NCI-H2029 treated with DMSO at 0.1 percent for 48 hours (cell line): ENCODE measurements at places on chromosomes 12 and 14.
A peak's percentile ranks its signal among the peaks of the same experiment; 100 is the strongest.

DNA sequence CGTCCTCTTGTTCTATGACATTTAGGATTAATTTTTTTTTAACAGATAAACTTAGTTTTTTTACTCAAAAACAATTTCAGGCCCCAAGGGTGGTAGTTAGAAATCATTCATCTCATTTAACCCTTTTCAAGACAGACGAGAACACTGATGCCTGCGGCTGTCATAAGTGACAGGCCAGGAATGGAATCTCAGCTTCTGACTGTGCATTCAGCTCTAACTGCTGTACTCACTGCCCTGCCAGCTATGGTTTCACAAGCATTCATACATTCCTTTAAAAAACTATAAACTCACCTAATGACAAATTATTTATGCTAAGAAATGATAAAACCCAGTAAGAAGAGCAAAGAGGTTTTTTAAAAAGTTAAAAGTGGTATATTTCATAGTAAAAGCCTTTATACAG, 8.8 kb downstream of the DENND5B start:
- no peak for DNase-seq

- DNase-seq = peak; percentile 58
Observed at GRCh38 chr12:124397807-124398577, 103.1 kb downstream of the RFLNA start.

DNA sequence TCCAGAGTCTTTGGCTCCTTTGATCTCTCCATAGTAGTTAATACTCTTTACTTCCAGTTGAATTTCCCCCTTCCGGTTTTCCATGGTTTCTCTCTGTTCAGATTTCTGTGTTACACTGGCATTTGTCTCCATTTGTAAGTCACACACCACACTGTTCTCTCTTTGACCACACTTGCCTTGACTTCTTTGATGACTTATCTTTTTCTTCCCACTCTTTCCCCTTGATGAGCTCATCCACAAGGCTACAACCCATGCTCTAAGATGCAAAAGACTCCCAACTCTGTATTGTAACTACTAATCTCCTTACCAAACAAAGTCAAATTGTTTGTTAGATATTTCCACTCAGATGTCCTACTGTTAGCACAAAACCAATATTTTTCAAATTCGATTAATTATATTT, 242.7 kb upstream of the E2F7 start:
- DNase-seq = no peak

GRCh38 chr12:110794623-110795280, 52.0 kb upstream of the CCDC63 start:
- no peak for DNase-seq

GRCh38 chr14:102833341-102833740, 56.1 kb downstream of the TRAF3 start:
- no peak for DNase-seq

DNA sequence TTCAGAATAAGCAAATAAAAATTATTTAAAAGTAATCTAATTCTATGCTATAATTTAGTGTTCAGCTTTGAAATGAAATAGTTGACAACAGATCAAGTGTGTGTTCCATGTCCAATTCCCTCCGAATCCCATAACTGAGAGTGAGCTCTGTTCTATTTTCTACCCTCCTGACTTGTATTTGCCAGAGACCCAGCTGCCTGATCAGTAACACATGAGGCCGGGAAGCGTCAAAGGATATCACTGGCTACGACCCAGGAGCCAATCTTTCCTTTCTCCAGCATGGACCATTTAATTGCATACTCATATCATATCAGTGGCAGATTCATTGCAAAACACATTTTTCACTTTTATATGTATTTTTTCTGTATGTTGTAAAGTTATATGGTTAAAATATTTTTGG, 108.8 kb upstream of the TSPAN8 start:
- no peak for DNase-seq

GRCh38 chr14:67583711-67584644, 16.1 kb downstream of the PIGH start:
- no peak for DNase-seq

GRCh38 chr14:28761438-28762291, 4.9 kb upstream of the FOXG1 start:
- no peak for DNase-seq

- DNase-seq = no peak
Observed at GRCh38 chr14:63752449-63753169, 24.7 kb upstream of the SGPP1 start.

DNA sequence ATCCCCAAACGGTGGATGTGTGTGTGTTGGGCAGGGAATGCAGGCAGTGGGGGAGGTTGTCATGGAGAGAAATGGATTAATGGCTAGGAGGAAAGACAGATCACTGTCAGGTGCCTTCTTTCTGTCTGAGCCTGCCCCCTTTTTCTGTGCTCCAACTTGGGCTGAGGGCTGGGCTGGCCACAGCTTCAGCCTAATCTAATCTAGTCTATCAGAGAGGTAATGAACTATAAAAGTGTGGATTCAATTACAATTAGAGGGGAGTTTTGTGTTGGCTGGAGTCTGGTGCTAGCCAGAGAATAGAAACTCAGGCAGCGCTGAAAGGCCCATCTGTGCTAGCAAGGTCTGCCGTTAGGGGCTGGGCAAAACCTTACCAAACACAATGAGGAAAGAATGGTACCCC, 41.2 kb downstream of the NEUROD4 start:
- DNase-seq = no peak

DNA sequence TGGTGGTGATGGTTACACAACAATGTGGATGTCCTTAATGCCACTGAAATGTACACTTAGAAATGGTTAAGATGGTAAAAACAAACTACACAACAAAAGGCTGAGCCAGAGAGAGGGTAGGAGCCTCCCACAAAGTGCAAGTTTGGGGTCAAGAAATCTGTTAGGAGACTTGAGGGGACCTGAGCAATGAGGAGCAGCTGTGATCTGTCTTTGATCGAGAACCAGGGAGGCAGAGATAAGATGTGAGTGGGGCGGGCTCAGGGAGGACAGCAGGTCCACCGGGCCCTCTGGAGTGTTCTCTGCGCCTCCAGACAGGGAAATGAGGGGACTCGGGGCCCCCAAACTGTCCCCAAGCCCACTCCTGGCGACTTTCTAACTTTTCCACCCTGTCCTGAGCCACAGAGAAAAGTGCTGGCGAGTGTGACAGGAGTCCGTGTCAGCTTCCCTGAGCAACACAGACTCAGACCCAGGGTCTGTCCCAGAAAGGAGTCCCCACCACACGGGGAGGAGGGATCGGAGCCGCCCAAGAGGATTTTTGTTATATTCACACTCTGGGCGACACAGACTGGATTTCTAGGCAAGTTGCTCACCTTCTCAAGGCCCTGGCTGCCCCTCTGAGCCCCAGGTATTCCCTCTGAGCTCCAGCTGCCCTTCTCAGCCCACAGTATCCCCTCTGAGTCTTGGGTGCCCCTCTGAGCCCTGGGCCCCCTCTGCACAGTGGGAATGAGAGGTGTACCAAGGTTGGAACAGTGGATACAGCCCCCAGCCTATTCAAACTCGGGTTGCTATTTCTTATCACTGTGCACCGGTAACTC, 11.5 kb upstream of the SCARB1 start:
- no peak for DNase-seq

- no peak for DNase-seq
Observed at GRCh38 chr14:57319636-57320192, 50.9 kb downstream of the AP5M1 start.

- peak; percentile 37 for DNase-seq
Observed at GRCh38 chr14:69713209-69713781, 53.6 kb upstream of the SRSF5 start.

DNA sequence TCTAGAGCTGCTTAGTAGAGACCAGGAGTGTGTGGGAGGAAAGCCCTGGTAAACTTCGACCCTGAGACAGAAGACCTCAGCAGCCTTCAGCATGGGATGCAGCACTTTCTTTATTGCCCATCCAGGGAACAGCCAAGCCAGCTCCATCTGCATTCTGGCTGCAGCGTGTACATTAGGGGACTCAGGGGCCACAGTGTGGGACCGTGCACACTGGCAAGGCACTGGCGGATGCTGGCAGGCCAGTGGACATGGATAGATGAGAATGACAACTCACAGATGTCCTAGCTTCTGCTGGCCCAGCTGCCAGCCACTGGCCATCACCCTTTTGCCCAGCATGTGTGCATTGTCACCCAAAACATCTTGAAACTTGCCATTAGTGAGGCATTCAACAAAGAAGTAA, 12.5 kb downstream of the PLD4 start:
- DNase-seq = no peak
